NCI-H460 (cell line): ENCODE measurements at places on chromosomes 11 and 22.

DNA sequence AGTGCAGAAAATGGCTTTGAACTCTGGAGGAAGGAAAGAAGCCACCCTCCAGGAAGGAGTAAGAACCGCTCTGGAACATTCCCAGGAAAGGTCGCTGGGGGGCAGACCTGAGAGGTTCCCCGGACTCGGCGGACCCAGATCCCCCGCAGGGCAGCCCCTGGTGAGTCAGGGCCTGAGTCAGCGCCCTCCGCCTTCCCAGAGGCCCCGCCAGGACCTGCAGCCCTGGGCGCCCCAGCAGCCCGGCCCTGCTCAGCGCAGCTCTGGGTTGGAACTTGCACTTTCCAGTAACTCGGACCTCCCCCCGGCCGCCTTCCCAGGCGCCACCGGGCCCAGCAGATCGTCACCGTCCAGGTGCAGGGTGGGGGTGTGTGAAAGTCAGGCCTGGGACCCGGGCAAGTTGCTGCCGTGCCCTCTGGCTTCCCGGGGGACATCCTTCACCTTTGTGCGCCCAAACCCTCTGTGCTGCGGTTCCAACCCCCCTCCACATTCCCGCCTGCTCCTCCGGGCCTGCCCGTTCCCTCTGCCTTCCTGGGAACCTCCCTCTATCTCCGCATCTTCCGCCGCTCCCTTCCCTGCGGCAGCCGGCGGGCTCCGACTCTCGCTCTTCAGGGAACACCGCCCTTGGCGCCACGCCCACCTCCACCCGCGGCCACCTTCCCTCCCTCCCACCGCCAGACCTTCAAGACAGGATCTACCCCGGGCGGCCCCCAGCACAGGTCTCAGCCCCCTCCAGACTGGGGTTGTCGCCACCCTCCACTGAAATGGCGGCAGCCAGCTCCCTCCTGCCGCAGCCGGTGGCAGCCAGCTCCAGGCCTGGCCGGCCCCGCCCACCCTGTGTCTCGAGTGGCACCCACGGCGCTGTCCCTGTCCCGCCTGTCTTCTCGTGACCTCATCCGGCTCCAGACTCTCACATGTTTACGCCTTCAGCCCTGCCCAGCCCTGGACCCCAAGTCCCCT is 36.8 kb upstream of the WNT7B start:
- peak; percentile 85 for DNase-seq

DNA sequence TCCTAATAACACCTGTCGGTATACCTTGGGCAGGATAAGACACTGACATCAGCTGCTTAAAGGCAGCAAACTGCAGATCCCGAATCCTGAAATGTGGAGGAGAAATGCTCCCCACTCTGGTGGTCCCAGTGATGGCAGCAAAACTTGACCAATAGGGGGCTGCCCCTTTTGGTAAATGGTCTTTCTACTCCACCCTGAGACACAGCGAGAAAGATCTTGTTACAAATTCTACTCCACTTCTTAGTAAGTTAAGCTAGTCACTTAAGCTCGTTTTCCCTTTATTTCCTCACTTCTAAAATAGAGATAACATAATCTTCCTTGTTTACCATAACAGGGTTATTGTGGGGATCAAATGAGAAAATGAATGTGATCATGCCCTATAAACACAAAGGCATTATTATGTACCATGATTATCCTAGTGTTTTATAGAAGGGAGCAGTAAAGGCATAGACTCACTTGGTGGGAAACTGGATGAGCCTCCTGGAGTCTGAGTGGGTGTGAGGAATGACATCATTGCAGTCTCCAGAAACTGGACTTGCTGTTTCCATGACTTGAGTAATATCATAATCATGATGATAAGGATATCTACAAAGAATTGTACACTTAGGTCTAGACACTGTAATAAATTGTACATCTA is 50.9 kb downstream of the ENDOD1 start:
- no peak for DNase-seq

DNA sequence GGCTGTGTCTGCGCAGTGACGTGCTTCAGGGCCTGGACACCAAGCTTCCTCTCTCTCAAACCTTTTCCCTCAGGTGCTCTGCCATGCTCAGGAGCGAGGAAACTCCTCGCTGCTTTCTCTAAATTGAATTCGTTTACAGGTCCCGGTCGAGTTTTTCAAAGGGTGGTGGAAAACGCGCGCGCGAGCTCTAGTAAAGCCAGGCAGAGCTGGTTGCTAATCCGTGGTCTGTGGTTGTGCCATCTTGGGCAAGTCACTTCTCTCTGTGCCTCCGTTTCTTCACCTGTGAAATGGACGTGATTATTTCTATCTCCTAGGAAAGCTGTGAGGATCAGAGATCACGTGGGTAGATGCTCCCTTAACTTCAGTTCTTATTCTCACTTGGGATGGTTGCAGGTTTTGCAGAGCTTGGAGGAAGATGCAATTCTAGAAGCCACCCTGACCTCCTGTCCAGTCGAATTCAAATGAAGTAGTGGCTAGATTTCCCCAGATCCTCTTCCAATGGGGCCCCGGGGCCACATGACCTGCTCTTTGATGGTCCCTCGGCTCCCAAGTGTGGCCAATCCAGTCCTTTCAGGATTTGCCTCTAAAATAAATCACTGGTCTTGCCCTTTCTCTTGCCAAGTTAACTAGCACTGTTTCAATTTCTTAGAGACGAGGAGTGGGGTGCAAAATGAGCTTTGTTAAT is 10.5 kb upstream of the ALX4 start:
- DNase-seq: no peak

GRCh38 chr11:61118406-61118805 is 16.1 kb downstream of the CD5 start:
- DNase-seq: no peak

DNA sequence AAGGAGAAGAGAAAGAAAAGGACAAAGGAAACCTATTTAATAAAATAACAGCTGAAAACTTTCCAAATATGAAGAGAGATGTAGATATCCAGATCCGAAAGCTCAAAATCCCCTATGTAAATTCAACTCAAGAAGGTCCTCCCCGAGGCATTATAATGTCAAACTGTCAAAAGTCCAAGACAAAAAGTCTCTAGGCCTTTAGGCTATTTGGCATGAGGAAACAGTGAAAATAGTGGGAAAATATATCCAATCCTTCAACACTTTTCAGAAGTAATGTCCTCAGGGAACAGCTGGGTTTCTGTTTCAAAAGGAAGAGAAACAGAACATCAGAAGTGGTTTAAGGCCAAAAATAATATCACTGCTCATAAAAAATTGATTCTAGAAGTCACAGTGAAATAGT is 1.9 kb upstream of the OR52E4 start:
- DNase-seq: no peak

DNA sequence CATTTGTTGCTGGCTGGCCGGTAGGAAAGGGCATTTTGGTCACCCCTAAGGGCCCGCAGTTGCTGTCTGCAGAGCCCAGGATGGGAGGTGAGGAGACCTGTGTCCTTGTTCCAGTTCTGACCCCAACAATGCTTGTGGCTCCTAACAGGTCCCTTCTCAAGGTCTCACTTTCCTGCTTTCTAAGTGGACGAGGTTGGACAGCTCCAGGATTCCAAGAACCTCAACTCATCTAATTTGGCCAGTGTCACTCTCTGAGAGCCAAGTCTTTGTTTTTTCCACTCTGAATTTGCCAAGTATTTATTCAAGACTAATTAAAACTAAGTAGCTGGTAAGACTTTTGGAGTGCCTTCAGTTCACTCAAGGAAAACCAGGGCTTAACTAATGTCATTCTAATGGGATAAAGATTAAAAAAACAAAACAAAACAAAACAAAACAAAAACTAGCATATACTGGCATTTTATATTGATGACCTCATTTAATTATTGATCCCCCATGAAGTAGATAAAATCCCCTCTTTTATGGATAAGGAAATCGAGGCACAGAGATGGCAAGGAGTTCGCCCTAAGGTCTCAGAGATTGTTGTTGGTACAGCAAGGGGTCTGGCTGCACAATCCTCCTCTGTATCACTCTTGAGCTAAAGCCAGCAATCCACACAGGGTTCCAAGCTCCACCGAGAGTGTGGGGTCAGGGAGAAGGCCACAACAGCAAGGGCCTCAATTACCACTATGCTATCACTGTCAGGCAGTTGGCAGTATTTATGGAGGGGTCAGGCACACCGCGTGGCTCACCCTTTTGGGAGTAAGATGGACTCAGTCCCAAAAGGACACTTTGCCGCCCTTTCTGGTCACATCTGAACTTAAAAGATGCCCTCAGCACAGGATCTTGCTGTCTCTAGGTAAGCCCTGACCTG is 8.1 kb downstream of the SGSM1 start:
- DNase-seq: no peak

DNA sequence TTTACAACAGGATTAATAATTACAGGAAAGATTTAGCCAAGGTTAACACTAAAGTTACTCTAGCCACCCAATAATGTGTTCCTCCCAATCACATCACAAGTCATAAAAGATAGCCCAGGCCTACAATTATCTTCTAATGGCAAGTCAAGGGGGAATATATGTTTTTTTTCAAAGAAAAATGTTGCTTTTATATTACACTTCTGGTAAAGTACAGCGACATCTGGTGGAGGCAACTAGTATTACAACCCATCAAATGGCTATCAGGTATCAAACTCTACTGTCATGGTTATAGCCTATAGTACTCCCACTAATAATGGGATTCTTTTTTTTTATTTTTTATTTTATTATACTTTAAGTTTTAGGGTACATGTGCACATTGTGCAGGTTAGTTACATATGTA is 71.8 kb downstream of the XRRA1 start:
- no peak for DNase-seq

DNA sequence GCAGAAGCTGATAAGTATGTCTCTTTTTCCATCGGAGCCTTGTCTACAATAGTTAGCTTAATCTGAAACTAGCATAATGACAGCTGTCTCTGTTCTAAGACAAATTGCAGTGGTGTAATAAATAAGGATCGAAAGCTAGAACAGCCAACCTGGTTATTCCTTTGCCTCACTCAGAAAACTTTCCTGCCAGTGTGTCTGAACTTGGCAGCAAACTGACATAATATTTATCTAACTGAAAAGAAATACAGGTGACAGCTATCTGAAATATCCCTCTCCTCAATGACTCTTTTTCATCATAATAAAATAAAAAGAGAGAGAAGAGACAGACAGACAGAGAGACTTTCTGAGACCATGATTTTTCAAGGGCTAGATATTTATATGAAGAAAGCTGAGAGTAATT is 642.5 kb downstream of the LRRC4C start:
- DNase-seq: no peak

GRCh38 chr22:41732096-41732772 is 32.9 kb downstream of the MEI1 start:
- DNase-seq: no peak

DNA sequence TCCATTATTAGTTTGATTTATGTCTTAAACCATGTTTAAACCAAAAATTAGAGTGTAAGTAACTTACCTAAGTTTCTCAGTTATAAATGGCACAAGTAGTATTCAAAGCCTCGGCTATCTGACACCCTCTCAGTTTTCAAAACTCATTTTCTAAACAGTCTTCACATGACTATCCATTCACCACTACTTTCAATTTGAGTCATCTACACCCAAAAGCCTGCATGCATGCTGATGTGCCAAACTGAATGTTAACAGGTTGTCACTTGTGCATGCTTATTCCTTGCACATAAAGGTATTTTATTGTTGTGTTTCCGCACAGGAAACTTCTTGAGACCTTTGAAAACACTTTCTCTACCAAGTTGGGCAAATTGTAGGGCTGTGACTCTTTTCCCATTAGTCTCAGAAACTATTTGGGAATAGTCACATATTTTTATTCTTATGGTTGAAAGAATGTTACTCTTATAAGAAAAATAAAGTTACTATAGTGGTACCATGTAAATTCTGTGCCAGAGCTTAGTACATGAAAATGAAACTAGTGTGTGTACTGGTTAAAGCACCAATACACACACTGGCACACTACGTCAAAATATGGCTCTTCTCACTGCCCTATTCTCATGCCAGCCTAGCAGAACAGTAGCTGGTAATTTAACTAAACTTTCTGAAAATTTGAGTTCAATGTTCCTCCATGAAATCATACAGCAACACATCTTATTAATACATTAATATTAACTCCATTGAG is 2.2 kb upstream of the OR51E2 start:
- DNase-seq: no peak

DNA sequence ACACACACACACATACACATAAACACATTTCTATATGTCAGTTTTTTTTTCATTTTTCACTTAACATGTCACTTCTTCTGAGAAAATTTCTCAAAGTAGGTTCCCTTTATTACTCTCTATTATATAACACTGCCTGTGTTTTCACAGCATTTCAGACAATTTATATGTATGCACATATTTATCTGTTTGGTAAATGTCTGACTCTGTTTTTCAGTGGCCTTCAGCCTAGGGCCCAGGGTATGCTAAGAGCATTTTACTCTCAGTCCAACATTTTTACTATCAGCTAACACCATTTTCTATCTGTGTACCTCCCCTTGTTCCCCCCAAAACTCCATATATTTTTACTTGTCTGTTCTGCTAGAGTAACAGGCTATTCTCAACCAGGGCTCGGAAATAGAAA is 92.3 kb downstream of the ANO3 start:
- no peak for DNase-seq

DNA sequence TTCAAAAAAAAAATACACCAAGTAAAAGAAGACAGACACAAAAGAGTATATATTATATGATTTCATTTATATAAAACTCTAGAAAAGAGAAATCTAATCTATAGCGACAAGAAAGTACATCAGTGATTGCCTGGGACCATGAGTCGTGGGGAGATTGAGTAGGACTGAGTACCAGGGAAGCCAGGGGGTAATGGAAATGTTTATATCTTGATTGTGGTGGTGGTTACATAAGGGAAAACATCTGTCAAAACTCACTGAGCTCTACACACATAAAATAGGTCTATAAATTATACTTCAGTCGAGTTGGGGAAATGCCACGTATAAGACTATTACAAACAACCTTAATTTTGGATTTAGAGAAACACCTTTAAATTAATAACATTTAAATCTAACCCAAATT is 117.4 kb downstream of the TRIM29 start:
- DNase-seq: no peak

DNA sequence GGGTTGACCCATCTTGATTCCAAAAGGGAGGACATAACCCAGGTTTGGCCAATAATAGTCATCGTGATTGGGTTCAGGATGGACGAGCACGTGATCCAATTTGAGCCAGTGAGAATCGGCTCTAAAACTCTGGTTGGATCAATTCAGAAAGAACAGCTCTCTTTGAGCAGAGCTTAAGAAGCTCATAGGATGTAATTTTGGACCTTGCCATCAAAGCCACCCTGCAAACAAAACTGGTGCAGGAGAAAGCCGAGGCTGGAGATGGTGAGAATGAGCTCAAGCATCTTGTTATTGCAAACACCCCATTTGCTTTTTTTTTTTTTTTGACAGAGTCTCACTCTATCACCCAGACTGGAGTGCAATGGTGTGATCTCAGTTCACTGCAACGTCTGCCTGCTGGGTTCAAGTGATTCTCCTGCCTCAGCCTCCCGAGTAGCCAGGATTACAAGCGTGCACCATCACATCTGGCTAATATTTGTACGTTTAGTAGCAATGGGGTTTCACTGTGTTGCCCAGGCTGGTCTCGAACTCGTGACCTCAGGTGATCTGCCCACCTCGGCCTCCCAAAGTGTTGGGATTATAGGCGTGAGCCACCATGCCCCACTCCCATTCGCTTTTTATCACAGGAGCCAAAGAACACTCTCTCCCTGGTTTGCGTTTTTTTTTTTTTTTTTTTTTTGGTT is 13.8 kb upstream of the MIAT start:
- no peak for DNase-seq

- no peak for DNase-seq
These were observed 134.0 kb downstream of the KIF18A start for GRCh38 chr11:27973851-27974536.
